ENCODE measurements at places on chromosomes 12 and 14.

GRCh38 chr12:107632246-107632645 is 53.4 kb upstream of the PWP1 start:
- no peak for DNase-seq

GRCh38 chr12:93127582-93128331 is 198.7 kb upstream of the EEA1 start:
- no peak for DNase-seq

GRCh38 chr12:1798641-1799020 is 21.7 kb upstream of the LRTM2 start:
- DNase-seq: no peak

DNA sequence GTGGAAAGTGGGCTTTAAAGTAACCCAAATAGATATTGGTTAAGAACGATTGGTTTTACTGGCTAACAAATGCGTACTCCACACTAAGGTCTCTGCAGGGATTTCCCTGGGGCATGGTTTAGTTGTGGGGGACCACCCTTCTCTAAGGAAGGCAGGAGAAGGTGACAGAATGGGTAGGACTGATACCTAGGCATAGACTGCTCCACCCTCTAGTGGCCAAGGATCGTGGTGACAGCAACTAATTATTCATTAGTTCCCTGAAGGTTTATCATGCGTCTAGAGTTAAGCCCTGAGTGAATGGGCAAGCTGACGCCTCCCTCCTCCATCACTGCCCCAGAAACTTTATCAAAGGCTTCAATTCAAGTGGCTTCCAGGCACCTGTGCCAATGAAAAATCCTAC is 9.1 kb downstream of the FAM181A start:
- DNase-seq: peak; percentile 24

- no peak for DNase-seq
These were observed 297.8 kb downstream of the ADGRD1 start for GRCh38 chr12:131251336-131252101.

DNA sequence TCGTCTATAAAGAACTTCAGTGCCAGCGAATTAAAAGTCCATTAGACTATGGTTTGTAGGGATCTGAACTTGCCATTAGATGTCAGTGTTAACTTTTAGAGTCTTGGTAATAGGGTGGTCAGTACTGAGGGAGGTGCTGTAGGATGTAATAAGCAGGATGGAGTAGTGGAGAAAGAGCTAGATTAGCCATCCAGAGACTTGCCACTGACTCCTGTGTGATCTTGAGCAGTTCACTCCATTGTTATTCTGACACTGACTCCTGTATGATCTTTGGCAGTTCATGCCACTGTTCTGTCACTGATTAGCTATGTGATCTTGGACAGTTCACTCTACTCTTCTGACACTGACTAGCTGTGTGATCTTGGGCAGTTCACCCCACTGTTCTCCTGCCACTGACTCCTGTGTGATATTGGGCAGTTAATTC is 133.6 kb downstream of the TTLL5 start:
- no peak for DNase-seq

GRCh38 chr14:96747006-96747405 is 50.2 kb upstream of the VRK1 start:
- DNase-seq: peak; percentile 34

GRCh38 chr14:89378119-89378518 is 38.9 kb downstream of the FOXN3 start:
- peak; percentile 49 for DNase-seq

GRCh38 chr12:92218394-92219077 is 72.9 kb upstream of the BTG1 start:
- DNase-seq: no peak
